ENCODE measurements at places on chromosomes 13 and 19. TPM values are rescaled to one million over a fixed set of nuclear protein-coding genes. Genes with fewer than 3 reads are reported as not detected.

- no peak overlapping the region for H3K27ac ChIP-seq
- H3K4me1 ChIP-seq, result no peaks in the 10 kb centered on the region
- no peak overlapping the region for H3K4me3 ChIP-seq
- H3K27me3 ChIP-seq, result no peaks in the 10 kb centered on the region
- H3K36me3 ChIP-seq, result peaks cover 30% of the 10 kb centered on the region
- DNase-seq, result no peak
Measured at GRCh38 chr13:112790735-112791641, 101.2 kb downstream of the ATP11A start.

The FUT6 gene
- not detected for total RNA-seq

DNA sequence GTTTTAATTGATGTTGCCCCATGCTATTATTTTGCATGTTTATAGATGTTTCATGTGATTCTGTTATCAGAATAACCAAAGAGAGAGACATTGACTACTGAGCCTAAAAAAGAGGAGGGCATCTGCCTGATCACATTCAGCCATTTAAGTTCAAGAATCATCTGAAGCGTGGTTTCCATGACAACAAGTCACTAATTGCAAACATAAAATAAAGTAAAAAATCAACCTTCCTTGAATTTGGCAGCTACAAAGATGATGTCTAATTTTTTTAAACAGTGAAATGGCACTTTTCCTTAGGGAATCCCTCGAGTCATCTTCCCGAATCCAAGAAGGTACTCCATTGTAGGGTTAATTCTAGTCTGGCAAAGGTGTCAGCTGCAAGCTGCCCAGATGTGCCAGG is 884.2 kb downstream of the DIAPH3 start:
- no peaks in the 10 kb centered on the region for H3K36me3 ChIP-seq
- no peak overlapping the region for H3K4me3 ChIP-seq
- H3K4me1 ChIP-seq, result peaks cover 11% of the 10 kb centered on the region
- H3K27me3 ChIP-seq, result no peaks in the 10 kb centered on the region

The ZNF146 gene
- total RNA-seq, result 101 TPM

The C19orf33 gene
- total RNA-seq, result 3.0 TPM

- H3K36me3 ChIP-seq, result no peaks in the 10 kb centered on the region
- no peak overlapping the region for H3K4me3 ChIP-seq
- H3K4me1 ChIP-seq, result peaks cover 4% of the 10 kb centered on the region
- H3K27ac ChIP-seq, result no peak overlapping the region
- DNase-seq, result no peak
Measured at GRCh38 chr13:75881109-75881775, 245.1 kb downstream of the LMO7 start.

DNA sequence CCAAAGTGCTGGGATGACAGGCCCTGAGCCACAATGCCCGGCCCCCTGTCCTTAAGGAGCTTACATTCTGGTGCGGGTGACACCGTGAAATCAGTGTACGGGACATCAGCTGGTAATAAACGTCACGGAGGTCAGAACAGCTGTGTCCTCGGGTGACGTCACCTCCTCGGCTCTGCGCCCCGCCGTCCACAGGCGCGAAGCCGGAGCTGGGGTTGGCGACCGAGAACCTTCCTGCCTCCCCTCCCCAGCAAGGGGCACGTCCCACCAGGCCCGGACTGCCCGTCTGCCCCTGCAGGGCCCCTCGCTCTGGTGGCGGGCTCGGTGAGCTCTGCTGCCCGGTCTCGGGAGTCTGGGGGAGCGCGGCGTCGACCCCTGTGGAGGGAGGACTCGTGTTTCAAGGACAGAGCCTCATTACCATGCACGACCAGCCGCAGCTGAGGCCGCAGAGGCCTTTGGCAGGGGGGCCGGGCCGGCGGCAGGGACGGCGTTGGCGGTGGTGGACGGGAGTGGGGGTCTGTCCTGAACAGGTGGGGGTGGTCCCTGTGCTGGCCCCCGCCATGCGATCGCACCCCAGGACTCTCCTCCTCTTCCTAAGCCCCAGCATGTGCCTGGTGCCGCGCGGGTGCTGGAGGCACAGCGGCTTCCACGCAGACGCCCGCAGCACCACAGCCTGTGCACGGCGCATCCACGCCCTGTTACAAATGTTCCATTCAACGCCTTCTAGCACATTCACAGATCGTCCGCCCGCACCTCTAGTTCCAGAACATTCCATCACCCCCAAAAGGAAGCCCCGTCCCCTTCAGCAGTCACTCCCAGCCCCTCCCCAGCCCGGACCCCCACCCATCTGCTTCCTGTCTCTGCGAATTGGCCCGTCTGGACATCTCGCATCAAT is 5.4 kb downstream of the LINGO3 start:
- H3K4me3 ChIP-seq, result no peak overlapping the region
- H3K27ac ChIP-seq, result no peak overlapping the region
- DNase-seq, result no peak
- no peaks in the 10 kb centered on the region for H3K36me3 ChIP-seq
- peaks cover 46% of the 10 kb centered on the region for H3K27me3 ChIP-seq
- no peaks in the 10 kb centered on the region for H3K4me1 ChIP-seq

GRCh38 chr19:16428372-16429036 is 43.3 kb downstream of the EPS15L1 start:
- no peak overlapping the region for H3K4me3 ChIP-seq
- no peaks in the 10 kb centered on the region for H3K4me1 ChIP-seq
- peaks cover 25% of the 10 kb centered on the region for H3K36me3 ChIP-seq
- no peak overlapping the region for H3K27ac ChIP-seq
- no peaks in the 10 kb centered on the region for H3K27me3 ChIP-seq

DNA sequence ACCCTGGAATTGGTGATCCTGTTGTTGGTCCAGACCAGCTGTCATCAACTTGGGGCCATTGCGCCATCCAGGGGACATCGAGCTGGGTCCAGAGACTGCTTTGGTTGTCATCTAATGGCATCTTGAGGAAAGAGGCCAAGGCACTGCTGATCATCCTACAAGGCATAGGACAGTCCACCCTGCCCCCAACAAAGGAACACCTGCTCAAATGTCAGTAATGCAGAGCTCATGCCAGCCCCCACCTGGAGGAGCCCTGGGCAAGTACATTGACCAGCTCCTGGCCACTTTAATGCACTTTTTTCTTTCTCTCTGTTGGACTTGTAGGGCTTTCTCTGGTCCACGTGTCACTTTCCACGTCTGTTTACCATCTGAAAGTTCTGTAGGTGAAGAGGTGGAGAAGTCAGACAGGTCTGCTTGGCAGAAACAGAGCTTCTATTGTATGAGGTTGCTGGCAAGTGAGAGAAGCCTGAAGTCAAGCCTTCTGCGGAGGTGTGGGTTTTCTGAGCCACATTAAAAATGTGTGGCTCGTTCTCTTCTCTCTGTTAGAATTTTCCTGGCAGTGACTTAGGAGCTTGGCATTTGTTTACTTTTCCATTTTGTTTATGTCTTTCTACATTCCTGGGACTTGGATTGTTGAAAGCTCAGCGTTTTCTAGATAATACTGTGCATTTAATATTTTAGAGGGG is 124.0 kb upstream of the RNF113B start:
- peak overlapping the region; percentile 50 for H3K4me3 ChIP-seq
- peaks cover 7% of the 10 kb centered on the region for H3K36me3 ChIP-seq
- no peak for DNase-seq
- H3K4me1 ChIP-seq, result peaks cover 75% of the 10 kb centered on the region
- H3K27me3 ChIP-seq, result no peaks in the 10 kb centered on the region

DNA sequence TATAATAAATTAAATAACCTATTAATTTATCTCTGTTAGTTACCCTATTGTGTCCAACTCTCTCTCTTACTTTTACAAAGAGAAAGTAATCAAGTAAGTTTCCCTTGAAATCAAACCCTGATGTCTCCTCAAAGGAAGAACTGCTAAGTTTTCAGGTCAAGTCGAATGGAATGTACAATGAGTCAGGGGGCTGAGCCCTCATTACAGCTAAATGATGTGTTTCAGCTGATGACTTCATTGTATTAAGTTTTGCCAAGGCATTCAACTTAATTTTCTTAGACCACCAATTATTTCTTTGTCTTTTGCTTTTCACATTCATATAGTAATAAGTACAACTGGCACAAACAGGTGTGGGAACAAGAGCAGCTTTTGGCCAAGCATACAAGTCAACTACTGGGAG is 54.7 kb upstream of the DCT start:
- H3K27ac ChIP-seq, result no peak overlapping the region
- no peak overlapping the region for H3K4me3 ChIP-seq
- no peak for DNase-seq
- no peaks in the 10 kb centered on the region for H3K36me3 ChIP-seq
- H3K27me3 ChIP-seq, result peaks cover 11% of the 10 kb centered on the region
- H3K4me1 ChIP-seq, result peaks cover 2% of the 10 kb centered on the region

The CEACAM19 gene
- total RNA-seq, result 25.8 TPM

The MEIOSIN gene
- total RNA-seq, result not detected

DNA sequence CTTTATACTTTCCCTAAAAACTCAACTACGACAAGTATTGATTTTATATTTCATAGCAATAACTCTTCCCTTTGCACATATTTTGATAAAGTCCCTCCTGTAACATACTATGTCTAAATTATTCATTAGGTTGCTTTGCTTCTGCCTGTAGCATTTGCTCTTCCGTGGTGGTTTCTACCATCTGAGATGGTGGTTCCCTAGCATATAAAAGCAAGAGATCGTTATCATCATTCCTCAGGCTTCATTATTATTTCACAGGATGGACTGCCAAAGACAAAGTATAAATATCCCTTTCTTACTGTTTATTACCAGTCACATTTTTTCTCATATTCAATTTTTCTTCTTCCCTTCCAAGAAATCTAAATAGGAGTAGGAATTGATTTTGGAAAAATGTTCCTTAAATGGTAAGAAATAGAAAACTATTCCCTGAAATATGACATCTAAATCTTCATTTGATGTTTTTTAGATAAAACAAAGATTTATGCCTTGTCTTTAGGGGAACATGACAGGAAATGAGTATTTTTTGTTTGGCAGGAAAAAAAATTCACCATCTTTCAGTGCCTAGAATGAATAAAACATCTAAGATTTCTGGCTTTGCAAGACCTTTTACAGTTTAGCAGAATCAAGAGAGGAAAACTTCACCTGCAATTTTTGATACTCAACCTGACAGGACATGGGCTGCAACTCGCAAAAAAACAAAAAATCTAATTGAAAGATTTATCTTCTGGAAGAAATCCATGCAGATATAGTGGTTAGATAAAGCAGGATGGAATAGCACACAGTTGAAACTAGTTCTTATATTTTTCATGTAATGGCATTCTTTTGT is 340.0 kb downstream of the SPRY2 start:
- peaks cover 6% of the 10 kb centered on the region for H3K4me1 ChIP-seq
- H3K27me3 ChIP-seq, result no peaks in the 10 kb centered on the region
- H3K36me3 ChIP-seq, result peaks cover 1% of the 10 kb centered on the region
- no peak overlapping the region for H3K27ac ChIP-seq
- DNase-seq, result no peak
- no peak overlapping the region for H3K4me3 ChIP-seq

DNA sequence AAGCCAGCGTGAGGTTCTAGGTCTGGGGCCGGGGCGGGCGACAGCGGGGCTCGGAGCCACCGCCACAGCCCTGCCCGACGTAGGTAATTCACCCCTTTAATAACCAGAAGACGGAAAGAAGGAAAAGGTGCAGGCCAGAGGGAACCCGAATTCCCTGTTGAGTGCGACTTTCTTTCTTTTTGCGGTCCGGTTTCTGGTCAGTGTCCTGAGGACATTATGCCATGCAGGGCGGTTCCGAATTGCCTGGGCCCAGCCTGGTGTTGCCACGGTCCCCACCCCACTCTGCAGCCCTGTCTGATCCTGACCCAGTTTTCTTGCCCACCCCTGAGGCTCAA is 18.4 kb upstream of the TFDP1 start:
- no peak for DNase-seq

GRCh38 chr13:50453188-50453587 is 390.3 kb downstream of the DLEU7 start:
- DNase-seq, result no peak
- H3K27me3 ChIP-seq, result no peaks in the 10 kb centered on the region
- H3K4me1 ChIP-seq, result peaks cover 8% of the 10 kb centered on the region
- H3K4me3 ChIP-seq, result no peak overlapping the region
- no peaks in the 10 kb centered on the region for H3K36me3 ChIP-seq

- H3K4me1 ChIP-seq, result no peaks in the 10 kb centered on the region
- DNase-seq, result no peak
- peak overlapping the region; percentile 77 for H3K4me3 ChIP-seq
- peaks cover 7% of the 10 kb centered on the region for H3K36me3 ChIP-seq
- H3K27ac ChIP-seq, result no peak overlapping the region
Measured at GRCh38 chr19:17555929-17556813, 722 bp downstream of the COLGALT1 start.

The NKPD1 gene
- total RNA-seq, result 0.53 TPM

GRCh38 chr19:11821474-11822109 is 7.5 kb downstream of the ZNF440 start:
- no peaks in the 10 kb centered on the region for H3K4me1 ChIP-seq
- H3K36me3 ChIP-seq, result peaks cover 69% of the 10 kb centered on the region
- no peak overlapping the region for H3K27ac ChIP-seq
- H3K27me3 ChIP-seq, result no peaks in the 10 kb centered on the region

DNA sequence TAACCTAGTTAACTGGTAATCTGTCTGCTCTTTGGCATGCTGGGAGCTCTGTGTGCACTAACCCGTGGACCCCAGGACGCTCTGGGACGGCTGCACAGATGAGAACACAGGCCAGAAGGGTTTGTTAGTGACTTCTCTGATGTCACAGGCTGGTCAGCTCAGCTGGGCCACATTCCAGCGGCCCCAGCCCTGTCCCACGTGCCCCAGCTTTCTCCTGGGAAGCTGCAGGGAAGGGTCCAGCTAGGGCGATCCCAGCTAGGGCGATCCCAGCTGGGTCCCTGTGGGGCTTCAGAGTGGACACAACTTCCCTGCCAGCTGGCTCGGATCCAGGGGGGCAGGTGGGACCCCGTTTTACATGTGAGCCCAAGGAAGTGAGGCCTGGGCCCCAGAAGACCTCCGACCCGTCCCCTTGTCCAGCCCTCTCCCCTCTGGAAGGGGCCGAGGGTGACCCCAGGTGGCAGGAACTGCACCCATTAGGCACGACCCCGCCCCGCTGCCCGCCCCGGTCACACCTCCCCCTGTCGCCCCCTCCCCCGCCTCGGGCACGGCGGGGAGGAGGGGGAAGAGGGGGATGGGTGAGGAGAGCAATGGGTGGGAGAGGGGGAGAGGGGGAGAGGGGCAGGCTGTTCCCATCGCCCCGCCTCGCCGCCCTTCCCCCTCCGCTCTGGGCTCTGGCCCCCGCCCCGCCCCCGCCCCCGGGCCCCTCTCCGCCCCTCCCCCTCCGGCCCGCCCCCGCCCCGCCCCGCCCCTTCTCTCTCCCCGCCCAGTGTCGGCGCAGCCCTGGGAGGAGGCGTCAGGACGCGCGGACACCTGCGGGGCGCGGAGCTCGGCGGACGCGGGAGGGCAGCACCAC is 75.2 kb upstream of the MCF2L start:
- peaks cover 2% of the 10 kb centered on the region for H3K27me3 ChIP-seq
- H3K4me3 ChIP-seq, result peak overlapping the region; percentile 62
- H3K36me3 ChIP-seq, result no peaks in the 10 kb centered on the region
- peak; percentile 70 for DNase-seq
- H3K4me1 ChIP-seq, result peaks cover 28% of the 10 kb centered on the region

The ZNF580 gene
- total RNA-seq, result 45.9 TPM

The BABAM1 gene
- total RNA-seq, result 93.4 TPM

The SKA3 gene
- 16.2 TPM for total RNA-seq

Data from progenitor cell of endocrine pancreas (in vitro differentiated cells).